ENCODE measurements at places on chromosomes 12 and 14.

- no peak for DNase-seq
Measured at GRCh38 chr12:10279937-10280336, 27.7 kb upstream of the KLRD1 start.

DNA sequence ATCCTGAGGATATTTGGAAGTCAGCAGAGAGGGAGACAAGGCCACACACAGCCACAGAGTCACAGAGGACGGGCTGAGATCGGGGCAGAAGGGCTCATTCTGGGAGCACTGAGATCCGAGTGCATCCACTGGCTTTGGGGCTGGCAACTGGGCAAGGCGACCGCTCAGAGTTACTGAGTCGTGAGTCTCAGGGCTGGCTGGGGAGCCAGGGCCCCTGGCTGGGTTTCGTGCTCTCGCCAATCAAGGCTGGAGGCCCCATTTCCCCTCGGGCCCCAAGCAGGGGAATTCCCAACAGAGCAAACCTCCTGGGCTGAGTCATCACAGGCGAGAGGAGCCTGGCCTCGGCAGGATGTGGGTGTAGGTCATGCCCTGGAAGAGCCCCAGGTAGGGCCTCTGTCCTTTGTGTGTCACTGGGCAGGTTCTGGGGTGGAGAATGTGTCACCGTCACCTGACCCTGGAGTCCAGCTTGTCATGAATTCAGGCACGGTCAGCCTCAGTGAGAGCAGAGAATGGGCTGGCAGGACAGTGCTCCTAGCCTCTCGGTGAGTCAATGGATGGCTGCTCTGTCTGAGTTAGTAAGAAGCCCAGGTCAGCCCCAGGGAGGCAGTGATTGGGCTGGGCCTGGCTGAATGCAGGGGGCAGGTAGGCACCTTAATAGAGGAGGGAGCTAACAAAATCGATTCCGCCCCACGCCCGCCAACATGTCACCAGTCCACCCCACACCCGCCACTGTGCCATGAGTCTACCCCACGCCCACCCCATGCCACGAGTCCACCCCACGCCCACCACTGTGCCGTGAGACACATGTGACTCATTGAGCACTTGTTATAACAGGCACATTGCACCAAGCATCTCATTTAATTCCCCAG lies 16.9 kb downstream of the ASB2 start:
- peak; percentile 93 for DNase-seq

- DNase-seq: peak; percentile 60
Measured at GRCh38 chr14:96901227-96901626, 104.0 kb downstream of the VRK1 start.

GRCh38 chr12:93981411-93981810 lies 167.0 kb upstream of the PLXNC1 start:
- DNase-seq: no peak

DNA sequence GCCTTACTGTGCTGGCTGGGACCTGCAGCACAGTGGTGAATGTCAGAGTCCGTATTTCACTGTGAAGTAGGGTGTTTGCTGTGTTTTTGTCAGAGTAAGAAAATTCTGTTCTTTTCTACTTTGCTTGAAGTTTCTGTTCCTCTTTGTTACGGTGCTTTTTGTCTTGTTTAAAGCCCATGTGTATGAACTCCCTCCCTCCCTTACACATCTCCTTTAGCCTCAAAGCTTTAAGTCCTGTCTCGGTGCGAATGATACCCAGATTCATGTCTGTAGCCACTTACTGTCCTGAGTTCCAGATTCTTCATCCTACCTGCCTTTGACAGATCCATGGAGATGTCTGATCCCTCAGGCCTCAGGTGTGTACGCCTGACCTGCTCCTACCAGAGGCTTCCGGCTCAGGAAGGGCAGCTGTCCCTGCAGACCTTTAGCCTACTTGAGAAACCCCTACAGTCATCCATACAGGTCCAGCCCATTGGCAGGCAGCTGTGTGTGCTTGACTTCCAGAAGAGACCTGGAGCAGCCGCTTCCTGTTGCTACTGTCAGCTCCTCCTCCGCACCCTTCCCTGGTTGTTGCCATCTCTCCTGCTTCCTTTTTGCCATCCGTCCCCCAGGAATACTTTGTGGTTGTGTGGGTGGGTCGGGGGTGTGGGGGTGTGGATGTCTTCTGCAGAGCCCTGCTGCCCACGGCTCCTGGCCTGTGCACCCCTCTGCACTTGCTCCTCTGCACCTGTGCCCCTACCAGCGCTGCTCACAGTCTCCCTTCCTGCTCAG lies 72.9 kb downstream of the DDX51 start:
- DNase-seq: peak; percentile 83

GRCh38 chr14:103788086-103788485 lies 59.3 kb downstream of the PPP1R13B start:
- no peak for DNase-seq

GRCh38 chr14:82223276-82223675 lies 689.6 kb upstream of the SEL1L start:
- DNase-seq: no peak
